Fibroblast of lung (primary cell): ENCODE measurements at places on chromosomes 2 and 18. TPM values are rescaled to one million over a fixed set of nuclear protein-coding genes. Genes with fewer than 3 reads are reported as not detected.
A peak's percentile ranks its signal among the peaks of the same experiment; 100 is the strongest.

DNA sequence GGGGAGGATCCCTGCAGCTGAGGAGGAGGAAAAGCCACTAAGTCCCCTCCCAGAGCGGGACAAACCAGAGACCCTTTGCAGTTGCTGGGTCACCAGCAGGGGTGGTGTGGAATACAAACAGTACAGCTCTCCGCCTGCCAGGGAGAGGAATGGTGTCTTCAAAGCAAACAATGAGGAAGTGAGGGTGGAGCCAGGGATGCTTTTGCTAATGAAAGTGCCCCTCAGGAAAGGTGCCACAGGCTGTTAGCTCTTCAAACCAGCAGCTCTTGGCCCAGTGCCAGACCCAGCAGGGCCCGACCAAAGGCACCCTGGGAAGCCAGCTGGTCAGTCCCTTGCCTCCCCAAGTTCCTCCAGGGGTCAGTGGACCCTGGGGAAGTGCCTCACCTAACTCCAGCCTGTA is 102.8 kb downstream of the HIBCH start:
- no peaks in the 10 kb centered on the region for H3K27me3 ChIP-seq
- no peak overlapping the region for H3K27ac ChIP-seq
- no peaks in the 10 kb centered on the region for H3K36me3 ChIP-seq

DNA sequence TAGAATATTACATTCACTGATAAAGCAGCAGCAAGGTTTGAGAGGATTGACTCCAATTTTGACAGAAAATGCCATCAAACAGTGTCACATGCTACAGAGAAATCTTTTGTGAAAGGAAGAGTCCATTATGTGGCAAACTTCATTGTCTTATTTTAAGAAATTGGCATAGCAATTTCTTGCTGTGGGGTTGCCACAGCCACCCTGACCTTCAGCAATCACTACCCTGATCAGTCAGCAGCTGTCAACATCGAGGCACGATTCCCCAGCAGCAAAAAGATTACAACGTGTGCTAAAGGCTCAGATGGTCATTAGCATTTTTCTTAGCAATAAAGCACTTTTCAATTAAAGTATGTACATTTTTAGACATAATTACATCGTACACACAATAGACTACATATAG is 74.7 kb downstream of the PRKCE start:
- no peak overlapping the region for H3K27ac ChIP-seq
- H3K27me3 ChIP-seq = no peaks in the 10 kb centered on the region
- no peak for DNase-seq
- H3K4me1 ChIP-seq = no peaks in the 10 kb centered on the region
- no peak overlapping the region for H3K4me3 ChIP-seq
- H3K36me3 ChIP-seq = no peaks in the 10 kb centered on the region

GRCh38 chr2:104249629-104250028 is 604.3 kb upstream of the POU3F3 start:
- no peak overlapping the region for H3K4me3 ChIP-seq
- H3K27ac ChIP-seq = no peak overlapping the region
- no peaks in the 10 kb centered on the region for H3K36me3 ChIP-seq
- H3K27me3 ChIP-seq = no peaks in the 10 kb centered on the region
- no peak for DNase-seq

GRCh38 chr2:3759761-3760160 is 56.4 kb downstream of the DCDC2C start:
- no peaks in the 10 kb centered on the region for H3K27me3 ChIP-seq
- no peak overlapping the region for H3K4me3 ChIP-seq
- H3K36me3 ChIP-seq = no peaks in the 10 kb centered on the region
- no peak overlapping the region for H3K27ac ChIP-seq
- peaks cover 3% of the 10 kb centered on the region for H3K4me1 ChIP-seq

Gene ADAM23
- 2.3 and 3.1 TPM in 2 replicates for total RNA-seq

Gene ATP6V1C2
- total RNA-seq = under 0.01 TPM in 2 replicates

- H3K4me1 ChIP-seq = no peaks in the 10 kb centered on the region
- H3K4me3 ChIP-seq = no peak overlapping the region
- H3K36me3 ChIP-seq = no peaks in the 10 kb centered on the region
- DNase-seq = peak; percentile 37
- H3K27me3 ChIP-seq = no peaks in the 10 kb centered on the region
Observed at GRCh38 chr2:226050822-226051221, 651.3 kb downstream of the NYAP2 start.

DNA sequence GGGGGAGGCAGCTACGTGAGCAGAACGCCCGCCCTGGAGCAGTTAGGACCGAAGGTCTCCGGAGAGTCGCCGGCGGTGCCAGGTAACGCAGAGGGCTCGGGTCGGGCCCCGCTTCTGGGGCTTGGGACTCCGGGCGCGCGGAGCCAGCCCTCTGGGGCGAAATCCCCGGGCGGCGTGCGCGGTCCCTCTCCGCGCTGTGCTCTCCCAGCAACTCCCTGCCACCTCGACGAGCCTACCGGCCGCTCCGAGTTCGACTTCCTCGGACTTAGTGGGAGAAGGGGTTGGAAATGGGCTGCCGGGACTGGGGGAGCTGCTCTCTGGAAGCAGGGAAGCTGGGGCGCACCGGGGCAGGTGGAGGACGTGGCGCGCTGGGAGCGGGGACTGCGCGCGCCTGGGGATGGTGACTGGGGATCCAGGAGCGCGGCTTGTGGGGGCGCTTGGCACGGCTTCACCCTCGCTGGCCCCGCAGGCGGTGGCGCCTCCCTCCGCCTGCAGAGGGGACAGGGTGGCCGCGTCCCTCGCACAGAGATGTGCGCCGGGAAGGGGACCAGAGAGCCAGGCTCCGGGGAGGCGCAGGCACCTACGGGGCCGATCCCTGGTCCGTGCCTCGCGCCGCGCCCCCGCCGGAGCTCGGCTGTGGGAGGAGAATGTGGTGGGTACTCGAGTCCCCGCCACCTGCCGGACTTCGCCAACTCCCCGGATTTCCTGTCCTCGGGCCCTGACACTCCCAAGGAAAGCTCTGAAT is 688 bp downstream of the CDH20 start:
- peak overlapping the region; percentile 53 for H3K4me3 ChIP-seq
- peaks cover 4% of the 10 kb centered on the region for H3K4me1 ChIP-seq
- DNase-seq = peak; percentile 4
- H3K36me3 ChIP-seq = no peaks in the 10 kb centered on the region
- peaks cover 14% of the 10 kb centered on the region for H3K27me3 ChIP-seq
- H3K27ac ChIP-seq = no peak overlapping the region

- no peaks in the 10 kb centered on the region for H3K36me3 ChIP-seq
- DNase-seq = peak; percentile 99
- H3K27ac ChIP-seq = peak overlapping the region; percentile 75
- no peaks in the 10 kb centered on the region for H3K27me3 ChIP-seq
- peaks cover 21% of the 10 kb centered on the region for H3K4me1 ChIP-seq
- H3K4me3 ChIP-seq = no peak overlapping the region
Observed at GRCh38 chr2:234632527-234633391, 135.9 kb upstream of the ARL4C start.

GRCh38 chr18:12694032-12694431 is 8.5 kb downstream of the CEP76 start:
- peak; percentile 36 for DNase-seq
- H3K4me1 ChIP-seq = no peaks in the 10 kb centered on the region
- H3K36me3 ChIP-seq = no peaks in the 10 kb centered on the region
- no peak overlapping the region for H3K27ac ChIP-seq
- H3K27me3 ChIP-seq = no peaks in the 10 kb centered on the region

Gene NPPC
- not detected in 2 replicates for total RNA-seq

DNA sequence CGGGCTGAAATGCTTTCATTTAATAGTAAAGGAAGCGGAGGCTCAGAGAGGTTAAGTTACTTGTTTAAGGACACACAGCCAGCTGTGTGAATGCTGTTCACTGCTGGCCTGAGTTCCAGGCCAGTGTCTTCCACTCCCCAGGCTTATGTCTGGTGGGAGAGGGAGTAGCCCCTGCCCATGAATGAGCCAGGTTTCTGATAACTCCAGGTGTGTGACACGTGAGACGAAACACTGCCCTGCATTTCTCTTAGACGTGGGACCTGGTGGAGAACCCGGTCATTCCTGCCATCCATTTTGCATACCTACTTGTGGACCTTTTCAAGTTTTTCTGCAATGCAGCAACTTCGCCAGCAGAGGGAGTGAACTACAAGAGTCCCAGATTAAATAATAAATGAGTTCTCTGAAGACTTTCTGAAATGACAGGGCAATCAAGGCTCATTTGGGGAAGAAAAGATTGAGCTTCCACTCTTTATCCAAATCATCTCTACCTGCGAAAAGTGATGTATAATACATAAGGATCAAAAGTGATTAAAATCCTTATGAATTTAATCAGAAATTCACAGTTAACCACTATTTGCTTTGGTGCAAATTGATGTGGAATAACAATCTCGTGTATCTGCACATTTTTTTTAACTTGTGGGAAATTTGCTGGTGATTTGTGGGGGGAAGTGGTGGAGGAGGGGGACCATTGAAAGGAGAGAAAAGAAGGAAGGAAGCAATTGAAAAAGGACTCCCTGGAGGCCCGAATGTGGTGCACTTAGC is 79.4 kb upstream of the ASB18 start:
- H3K4me1 ChIP-seq = no peaks in the 10 kb centered on the region
- H3K27ac ChIP-seq = no peak overlapping the region
- peak; percentile 81 for DNase-seq
- H3K27me3 ChIP-seq = no peaks in the 10 kb centered on the region
- no peaks in the 10 kb centered on the region for H3K36me3 ChIP-seq

Gene TACR1
- 0.17 TPM in 1 of 2 replicates, not detected in the other for total RNA-seq

DNA sequence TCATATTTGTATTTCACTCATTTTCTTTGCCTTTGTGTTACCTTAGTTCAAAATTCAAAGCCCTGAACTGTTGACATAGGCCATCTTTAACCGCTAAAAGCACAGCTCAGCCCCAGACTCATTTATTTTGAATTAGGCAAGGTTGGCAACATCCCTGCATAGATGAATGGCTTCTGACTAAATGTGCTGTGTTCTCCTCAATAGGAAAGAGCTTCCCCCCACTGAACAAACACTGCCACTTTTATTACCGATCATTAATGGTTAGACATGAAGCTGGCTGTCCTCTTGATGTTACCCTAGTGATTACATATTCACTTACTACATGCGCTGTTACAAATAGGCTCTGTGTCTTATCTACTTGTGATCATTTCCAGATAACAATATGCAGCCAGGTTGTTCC is 170.7 kb downstream of the ADCYAP1 start:
- no peak overlapping the region for H3K4me3 ChIP-seq
- H3K27ac ChIP-seq = no peak overlapping the region
- DNase-seq = no peak
- no peaks in the 10 kb centered on the region for H3K36me3 ChIP-seq

DNA sequence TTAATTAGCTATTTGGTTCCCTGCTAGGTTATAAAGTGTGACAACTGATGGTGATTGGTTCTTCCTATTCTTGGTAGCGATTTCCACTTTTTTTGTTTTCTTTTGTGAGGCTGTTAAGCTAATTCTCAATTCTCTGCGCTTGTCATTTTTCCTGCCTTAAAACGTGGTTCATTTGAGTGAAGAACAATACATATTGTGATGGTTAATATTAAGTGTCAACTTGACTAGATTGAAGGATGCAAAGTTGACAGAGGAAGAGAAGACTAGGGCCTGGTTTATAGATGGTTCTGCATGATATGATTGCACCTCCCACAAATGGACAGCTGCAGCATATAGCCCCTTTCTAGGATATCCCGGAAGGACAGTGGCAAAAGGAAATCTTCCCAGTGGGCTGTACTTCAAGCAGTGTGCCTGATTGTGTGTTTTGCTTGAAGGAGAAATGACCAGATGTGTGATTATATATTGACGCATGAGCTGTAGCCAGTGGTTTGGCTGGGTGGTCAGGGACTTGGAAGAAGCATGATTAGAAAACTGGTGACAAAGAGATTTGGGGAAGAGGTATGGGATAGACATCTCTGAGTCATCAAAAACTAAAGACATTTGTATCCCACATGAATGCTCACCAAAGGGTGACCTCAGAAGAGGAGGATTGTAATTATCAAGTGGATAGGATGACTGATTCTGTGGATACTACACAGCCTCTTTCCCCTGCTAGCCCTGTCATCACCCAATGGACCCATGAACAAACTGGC is 39.4 kb upstream of the ZNF804A start:
- H3K36me3 ChIP-seq = no peaks in the 10 kb centered on the region
- no peak overlapping the region for H3K4me3 ChIP-seq
- H3K4me1 ChIP-seq = no peaks in the 10 kb centered on the region
- H3K27ac ChIP-seq = no peak overlapping the region

Gene ACVR1C
- 0.26 and 0.83 TPM in 2 replicates for total RNA-seq

DNA sequence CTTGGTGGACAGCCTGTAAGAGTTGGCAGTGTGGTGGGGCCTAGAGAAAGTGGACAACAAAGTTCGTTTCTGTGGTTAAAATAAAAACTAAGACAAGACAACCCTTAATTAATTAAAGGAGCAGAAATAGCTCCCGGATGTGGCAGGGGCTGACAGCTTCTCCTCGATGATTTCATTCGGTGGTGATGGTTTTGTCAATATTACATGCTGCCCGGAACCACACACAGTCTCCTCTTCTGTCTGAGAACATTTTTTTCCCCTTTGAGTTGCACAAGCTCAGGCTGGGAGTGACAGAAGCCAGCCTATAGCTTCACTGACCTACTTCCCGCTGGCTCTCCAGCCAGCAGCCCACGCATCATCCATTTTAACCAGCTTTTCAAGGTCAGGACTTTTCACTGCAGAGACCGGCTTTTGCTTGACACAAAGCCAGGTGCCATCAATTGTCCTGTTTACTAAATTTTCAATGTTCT is 378.8 kb downstream of the SLC4A3 start:
- peak; percentile 66 for DNase-seq
- H3K4me1 ChIP-seq = no peaks in the 10 kb centered on the region
- H3K4me3 ChIP-seq = no peak overlapping the region
- H3K36me3 ChIP-seq = no peaks in the 10 kb centered on the region
- no peaks in the 10 kb centered on the region for H3K27me3 ChIP-seq

- no peaks in the 10 kb centered on the region for H3K27me3 ChIP-seq
- peaks cover 3% of the 10 kb centered on the region for H3K36me3 ChIP-seq
- H3K27ac ChIP-seq = no peak overlapping the region
- H3K4me3 ChIP-seq = no peak overlapping the region
Observed at GRCh38 chr18:76952747-76953146, 130.4 kb downstream of the ZNF236 start.

Gene ASXL3
- total RNA-seq = 0.51 and 0.66 TPM in 2 replicates

DNA sequence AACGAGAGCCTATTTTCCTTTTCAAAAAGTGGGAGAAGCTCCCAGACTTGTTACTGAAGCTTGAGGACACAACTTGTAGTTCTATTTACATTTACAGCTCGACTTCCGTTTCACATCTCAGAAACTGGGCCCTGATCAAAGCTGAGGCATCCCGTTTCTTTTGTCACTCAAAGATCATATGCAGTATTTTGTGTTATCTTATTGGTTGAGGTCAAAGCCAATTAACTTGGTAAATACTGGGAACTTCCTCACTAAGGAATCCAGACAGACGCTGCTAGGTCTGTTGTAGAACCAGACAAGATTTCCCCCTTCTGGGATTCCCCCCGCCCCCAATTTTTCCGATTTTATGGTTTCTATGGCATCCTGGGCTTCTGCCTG is 50.3 kb downstream of the TSN start:
- no peak for DNase-seq
- H3K27me3 ChIP-seq = peaks cover under 1% of the 10 kb centered on the region
- no peaks in the 10 kb centered on the region for H3K4me1 ChIP-seq
- no peaks in the 10 kb centered on the region for H3K36me3 ChIP-seq
- H3K27ac ChIP-seq = no peak overlapping the region
- H3K4me3 ChIP-seq = no peak overlapping the region

- no peaks in the 10 kb centered on the region for H3K4me1 ChIP-seq
- H3K36me3 ChIP-seq = no peaks in the 10 kb centered on the region
- no peak overlapping the region for H3K4me3 ChIP-seq
- no peaks in the 10 kb centered on the region for H3K27me3 ChIP-seq
Observed at GRCh38 chr2:220533485-220533884, 906.1 kb downstream of the SLC4A3 start.

- no peaks in the 10 kb centered on the region for H3K27me3 ChIP-seq
- no peaks in the 10 kb centered on the region for H3K36me3 ChIP-seq
- no peak overlapping the region for H3K27ac ChIP-seq
- no peak overlapping the region for H3K4me3 ChIP-seq
- no peak for DNase-seq
Observed at GRCh38 chr2:220748875-220749479, 823.1 kb downstream of the EPHA4 start.
